ENCODE measurements at places on chromosomes 3 and 15.

- no peak for DNase-seq
Measured at GRCh38 chr3:115086344-115086743, 60.7 kb downstream of the ZBTB20 start.

- DNase-seq = no peak
Measured at GRCh38 chr15:85652457-85652856, 142.3 kb downstream of the KLHL25 start.

- no peak for DNase-seq
Measured at GRCh38 chr15:61762676-61763075, 297.6 kb downstream of the VPS13C start.

GRCh38 chr3:189898559-189899153, 222.0 kb downstream of the P3H2 start:
- DNase-seq = no peak

DNA sequence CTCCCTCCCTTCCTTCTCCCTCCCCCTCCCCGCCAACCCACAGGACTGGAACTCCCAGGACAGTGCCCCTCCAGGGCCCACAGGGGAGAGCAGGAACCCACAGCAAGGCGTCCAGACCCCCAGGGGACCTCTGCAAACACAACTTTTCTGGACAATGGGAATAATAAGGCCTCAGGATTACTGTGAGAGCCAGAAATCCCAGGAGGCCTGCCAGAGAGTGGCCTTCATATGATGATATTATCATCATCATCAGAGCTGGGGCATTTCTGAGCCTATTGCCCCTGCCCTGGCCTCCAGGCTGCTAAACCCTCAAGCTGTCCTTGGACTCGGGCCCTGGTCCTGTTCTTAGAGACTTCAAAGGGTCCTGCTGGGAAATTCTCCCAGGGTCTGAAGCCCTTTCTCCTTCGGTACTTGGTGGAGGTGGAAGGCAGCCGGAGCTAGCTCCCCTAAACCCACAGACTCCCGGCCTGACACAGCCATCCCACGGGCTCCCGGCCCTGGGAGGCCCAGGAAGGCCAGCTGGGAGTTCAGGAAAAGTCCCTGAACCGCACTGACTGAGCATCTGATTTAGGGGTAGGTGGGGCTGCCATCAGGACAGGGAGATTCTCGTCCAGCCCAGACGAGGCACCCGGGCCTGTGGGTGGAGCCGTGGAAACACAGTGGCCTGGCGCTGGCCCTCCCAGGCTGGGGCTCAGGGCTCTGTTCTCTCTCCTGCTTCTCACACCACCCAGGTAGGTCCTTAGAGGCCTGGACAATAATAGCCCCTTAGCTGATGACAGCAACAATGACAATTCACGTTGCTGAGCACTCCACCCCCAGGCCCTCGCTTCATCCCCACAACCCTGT, 4.9 kb downstream of the CALML4 start:
- DNase-seq = no peak

DNA sequence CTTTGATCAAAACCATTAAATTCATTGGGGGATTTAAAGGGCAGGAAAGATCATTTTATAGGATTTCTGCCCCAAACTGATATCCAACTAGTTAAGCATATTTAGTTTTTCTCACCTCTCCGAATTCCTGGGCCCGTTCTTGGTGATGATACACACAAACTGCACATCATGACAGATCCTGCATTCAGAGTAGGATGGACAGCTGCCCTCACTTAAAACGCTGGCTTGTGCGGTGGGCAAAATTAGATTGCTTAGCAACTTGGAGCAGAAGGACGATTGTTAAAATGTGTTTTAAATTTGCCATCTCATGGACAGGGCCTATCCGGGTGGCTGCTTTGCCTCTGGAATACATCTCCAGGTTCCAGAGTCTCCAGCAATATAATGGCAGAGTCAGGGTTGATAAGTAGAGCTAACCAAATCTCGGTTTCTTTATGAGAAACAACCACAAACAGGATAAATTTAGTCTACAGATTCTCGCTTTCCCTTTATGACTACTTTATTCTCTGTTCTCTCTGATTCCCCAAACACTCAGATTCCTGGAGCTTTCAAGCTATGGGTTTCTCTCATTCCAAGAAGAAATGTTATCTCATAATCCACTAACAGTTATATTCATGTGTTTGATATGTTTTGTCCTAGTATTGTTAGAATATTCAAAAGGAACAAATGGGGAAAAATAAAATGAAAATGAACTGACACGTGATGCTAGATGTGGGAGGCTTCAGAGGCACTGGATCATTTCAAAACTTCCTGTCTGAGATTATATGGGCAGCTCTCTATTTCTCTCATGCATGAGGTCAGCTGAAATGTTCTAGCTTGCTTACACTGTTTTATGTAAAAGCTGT, 1014.1 kb upstream of the SEMA6D start:
- DNase-seq = no peak

DNA sequence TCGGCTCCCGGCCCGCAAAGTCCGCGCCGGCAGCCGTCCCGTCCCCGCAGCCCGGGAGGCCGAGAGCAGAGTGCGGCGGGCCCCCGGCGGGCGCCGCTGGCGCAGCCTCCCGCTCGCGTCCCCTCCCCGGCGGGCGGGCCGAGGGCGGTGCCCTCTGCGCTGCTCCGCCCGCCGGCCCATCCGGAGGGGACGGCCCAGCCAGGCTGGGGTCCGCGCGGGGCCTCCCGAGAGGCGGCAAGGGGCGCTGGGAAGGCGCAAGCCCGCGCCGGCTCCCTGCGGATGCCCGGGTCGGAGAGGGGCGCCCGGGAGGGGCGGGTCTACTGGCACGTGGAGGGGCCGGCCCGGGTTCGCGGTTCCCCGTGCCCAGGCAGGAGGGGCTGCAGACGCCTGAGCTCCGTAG, at the start of the genes CLCN2 and POLR2H:
CLCN2 (minus strand) TSS at position 74 of the 400 bp plus-strand sequence. CDS start 126 bp downstream, outside the sequence.
POLR2H (plus strand) TSS at position 179 of the 400 bp plus-strand sequence. CDS start 1,783 bp downstream, outside the sequence.
- DNase-seq = no peak

DNA sequence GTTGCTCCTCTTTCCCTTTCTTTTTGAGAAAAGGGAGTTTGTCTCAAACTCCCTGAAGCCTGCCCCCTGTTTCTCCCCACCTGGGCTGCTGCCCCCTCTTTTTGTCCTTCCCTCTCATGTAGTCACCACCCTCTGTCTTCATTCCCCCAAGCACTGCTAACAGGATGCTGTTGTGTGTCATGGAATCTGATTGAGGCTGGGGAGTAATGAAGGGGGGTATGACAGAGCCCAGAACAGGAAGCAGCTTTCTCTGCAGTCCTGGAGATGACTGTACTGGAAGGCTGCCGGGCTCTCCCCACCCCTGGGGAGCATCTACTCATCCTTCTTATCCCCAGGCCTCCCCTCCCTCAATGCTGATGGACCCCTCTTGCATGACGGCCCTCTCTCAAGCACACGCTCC, 181.6 kb downstream of the ABHD5 start:
- DNase-seq = no peak

- no peak for DNase-seq
Measured at GRCh38 chr15:66130496-66131034, 123.0 kb downstream of the MEGF11 start.

DNA sequence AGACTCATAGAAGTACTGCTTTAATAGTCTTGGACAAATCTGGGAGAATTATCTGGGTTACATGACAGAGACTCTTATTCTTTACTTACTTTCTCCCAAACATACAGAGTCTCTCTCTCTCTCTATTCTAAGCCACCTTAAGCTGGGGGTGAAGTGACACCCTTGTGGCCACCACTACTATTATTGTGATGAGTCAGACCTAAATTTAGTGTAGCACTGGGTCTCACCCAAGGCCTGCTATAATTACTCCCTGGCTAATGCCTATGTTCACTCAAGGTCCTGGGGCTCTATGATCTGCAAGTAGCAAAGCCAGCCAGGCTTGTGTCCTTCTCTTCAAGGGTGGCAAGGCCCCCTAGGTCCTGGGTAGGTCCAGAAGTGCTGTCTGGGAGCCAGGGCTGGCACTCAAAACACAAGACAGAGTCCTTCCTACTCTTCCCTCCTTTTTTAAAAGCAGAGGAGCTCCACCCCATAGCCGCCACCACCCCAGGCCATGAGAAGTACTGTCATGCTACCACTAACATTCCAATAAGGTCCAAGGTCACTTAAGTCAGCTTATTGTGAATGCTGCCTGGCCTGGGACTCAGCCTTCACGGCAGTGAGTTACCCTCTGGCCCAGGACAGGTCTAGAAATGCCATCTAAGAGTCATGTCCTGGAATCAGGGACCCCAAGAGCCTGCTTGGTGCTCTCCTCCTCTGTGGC, 183.6 kb downstream of the POLQ start:
- no peak for DNase-seq

Measured in SIG-M5 (cell line).